ENCODE measurements at places on chromosomes 3 and 15. TPM values are rescaled to one million over a fixed set of nuclear protein-coding genes. Genes with fewer than 3 reads are reported as not detected.
A peak's percentile ranks its signal among the peaks of the same experiment; 100 is the strongest.

Gene PPP2R3A
- 1.3 TPM for total RNA-seq

Gene GABRR3
- not detected for total RNA-seq

- no peaks in the 10 kb centered on the region for H3K36me3 ChIP-seq
- no peaks in the 10 kb centered on the region for H3K4me1 ChIP-seq
- H3K27ac ChIP-seq, result no peak overlapping the region
- no peak overlapping the region for H3K4me3 ChIP-seq
- no peaks in the 10 kb centered on the region for H3K27me3 ChIP-seq
Measured at GRCh38 chr3:48413086-48413485, 16.8 kb downstream of the PLXNB1 start.

DNA sequence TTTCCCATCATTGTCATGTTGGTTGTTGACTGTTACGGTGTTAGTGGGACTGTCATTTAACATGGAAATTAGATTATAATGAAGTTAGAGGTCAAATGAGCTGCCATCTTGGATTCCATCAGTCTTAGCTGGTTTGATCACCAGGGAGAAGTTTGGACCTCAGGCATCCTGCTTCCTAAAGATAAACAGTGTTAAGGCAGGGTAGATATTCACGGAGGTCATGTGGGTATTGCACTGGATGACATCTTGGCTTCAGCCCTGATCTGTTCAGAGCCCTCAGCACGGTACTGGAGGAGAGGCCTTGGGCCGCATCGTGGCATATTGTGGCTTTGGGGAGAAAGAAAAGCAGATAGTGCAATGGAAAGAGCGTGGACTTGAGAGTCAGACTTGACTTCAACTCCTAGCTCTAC, 11.1 kb upstream of the MUC20 start:
- H3K27ac ChIP-seq, result no peak overlapping the region
- H3K4me3 ChIP-seq, result no peak overlapping the region
- H3K27me3 ChIP-seq, result no peaks in the 10 kb centered on the region
- H3K36me3 ChIP-seq, result no peaks in the 10 kb centered on the region

DNA sequence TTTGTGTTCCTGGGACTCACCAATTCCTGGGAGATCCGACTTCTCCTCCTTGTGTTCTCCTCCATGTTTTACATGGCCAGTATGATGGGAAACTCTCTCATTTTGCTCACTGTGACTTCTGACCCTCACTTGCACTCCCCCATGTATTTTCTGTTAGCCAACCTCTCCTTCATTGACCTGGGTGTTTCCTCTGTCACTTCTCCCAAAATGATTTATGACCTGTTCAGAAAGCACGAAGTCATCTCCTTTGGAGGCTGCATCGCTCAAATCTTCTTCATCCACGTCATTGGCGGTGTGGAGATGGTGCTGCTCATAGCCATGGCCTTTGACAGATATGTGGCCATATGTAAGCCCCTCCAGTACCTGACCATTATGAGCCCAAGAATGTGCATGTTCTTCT, 16.8 kb downstream of the OR4F15 start:
- H3K4me1 ChIP-seq, result no peaks in the 10 kb centered on the region
- DNase-seq, result no peak
- H3K4me3 ChIP-seq, result no peak overlapping the region
- H3K27ac ChIP-seq, result no peak overlapping the region
- no peaks in the 10 kb centered on the region for H3K36me3 ChIP-seq
- H3K27me3 ChIP-seq, result peaks cover 52% of the 10 kb centered on the region

Gene PARP15
- not detected for total RNA-seq

- H3K27ac ChIP-seq, result no peak overlapping the region
- no peaks in the 10 kb centered on the region for H3K27me3 ChIP-seq
- no peaks in the 10 kb centered on the region for H3K4me1 ChIP-seq
- DNase-seq, result no peak
- no peak overlapping the region for H3K4me3 ChIP-seq
Measured at GRCh38 chr3:111582120-111582474, 13.0 kb downstream of the ZBED2 start.

DNA sequence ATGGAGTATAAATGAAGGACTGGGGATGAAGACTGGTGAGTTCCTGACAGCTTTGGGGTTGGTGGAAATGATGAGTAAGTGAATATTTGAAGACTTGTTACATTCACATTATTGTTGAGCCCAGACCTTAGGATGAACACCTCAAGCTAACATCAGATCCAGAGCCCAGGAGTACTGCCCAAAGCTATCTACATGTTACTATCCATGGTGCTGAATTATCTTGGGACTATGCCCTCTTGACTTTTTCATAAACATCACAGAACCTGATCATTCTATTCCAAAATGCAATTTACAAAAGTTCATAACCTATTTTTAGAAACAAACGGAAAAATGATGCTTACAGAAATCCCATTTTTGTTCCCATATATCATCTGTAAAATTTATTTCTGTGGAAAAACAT, 613.3 kb downstream of the TUSC7 start:
- no peaks in the 10 kb centered on the region for H3K36me3 ChIP-seq
- H3K27ac ChIP-seq, result no peak overlapping the region
- H3K4me3 ChIP-seq, result no peak overlapping the region

DNA sequence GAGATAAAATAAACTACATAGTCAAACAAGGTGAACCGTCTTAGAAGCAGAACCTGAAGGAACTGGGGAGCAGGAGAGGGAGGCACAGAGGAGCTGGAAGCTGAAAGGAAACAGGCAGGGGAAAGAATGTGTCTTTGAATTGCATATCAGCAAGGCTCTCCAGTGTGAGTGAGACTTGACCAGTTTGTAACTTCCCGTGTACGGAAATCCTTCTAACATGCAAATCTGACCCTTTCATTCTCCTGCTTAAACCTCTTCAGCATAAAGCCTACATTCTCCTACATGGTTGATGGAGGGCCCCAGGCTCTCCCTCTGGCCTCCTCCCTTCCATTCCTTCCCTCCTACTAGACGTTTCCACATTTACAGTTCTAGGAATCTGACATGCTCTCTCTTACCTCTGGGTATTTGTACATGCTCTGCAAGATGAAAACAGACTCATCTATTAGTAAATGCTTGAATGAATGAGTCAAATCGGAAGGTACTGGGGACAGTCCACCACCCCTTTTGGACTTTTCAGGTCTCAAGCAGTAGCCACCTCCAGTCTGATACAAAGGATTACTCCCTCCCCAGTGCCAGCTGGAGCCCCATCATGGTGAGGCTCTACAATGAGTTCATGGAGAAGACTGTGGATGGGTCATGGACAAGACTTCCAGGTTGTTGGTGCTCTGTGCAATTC, 6.1 kb upstream of the SLC25A38 start:
- no peak overlapping the region for H3K27ac ChIP-seq
- H3K27me3 ChIP-seq, result peaks cover 15% of the 10 kb centered on the region
- DNase-seq, result no peak
- no peak overlapping the region for H3K4me3 ChIP-seq

Gene KLHL40
- not detected for total RNA-seq

Gene TMEM89
- 0.50 TPM for total RNA-seq

Gene GOLGB1
- 19.9 TPM for total RNA-seq

Gene RETNLB
- total RNA-seq, result not detected

DNA sequence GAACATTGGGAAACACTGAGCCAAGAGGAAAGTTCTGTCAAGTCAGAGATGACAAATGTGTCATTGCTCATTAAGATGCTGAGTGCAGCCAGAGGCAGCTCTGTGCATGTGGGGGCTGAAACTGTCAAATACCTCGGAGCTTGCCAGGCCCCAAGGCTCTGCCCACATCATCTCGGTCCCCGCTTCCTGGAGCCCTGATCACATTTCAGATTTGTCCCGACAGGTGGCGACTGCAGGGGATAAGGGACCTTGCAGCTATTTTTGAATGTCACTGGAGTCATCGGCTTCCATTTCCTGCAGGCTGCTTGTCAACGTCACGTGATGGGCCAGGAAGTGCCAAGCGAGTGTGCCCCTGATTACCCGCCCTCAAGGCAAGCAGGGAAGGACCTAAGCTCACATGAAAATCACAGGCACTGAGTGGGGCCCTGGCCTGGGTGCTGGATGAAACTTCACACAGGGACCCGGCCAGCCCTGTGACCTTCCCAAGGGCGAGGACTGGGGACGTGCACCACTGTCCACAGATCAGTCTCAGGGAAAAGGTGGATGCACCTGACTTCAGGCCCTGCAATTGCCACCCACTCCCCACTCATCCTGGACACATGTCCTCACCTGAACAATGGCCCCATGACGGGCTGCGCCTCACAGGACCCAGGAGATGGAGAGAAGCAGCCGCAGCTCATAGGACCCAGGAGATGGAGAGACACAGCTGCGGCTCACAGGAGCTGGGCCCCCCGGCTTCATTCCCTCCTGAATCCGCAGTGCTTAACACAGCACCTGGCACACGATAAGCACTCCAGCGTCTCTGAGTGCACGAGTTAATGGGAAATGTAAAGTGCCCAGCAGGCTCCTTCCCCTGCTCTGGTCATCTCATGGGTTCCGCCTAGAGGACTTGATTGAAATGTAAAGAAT, 73.4 kb downstream of the NUP210 start:
- no peaks in the 10 kb centered on the region for H3K27me3 ChIP-seq
- H3K27ac ChIP-seq, result peak overlapping the region; percentile 56
- no peak overlapping the region for H3K4me3 ChIP-seq
- peak; percentile 42 for DNase-seq
- H3K4me1 ChIP-seq, result peaks cover 8% of the 10 kb centered on the region

Gene RTP3
- not detected for total RNA-seq

Gene KBTBD8
- 1.7 TPM for total RNA-seq

Gene CDV3
- total RNA-seq, result 161 TPM

DNA sequence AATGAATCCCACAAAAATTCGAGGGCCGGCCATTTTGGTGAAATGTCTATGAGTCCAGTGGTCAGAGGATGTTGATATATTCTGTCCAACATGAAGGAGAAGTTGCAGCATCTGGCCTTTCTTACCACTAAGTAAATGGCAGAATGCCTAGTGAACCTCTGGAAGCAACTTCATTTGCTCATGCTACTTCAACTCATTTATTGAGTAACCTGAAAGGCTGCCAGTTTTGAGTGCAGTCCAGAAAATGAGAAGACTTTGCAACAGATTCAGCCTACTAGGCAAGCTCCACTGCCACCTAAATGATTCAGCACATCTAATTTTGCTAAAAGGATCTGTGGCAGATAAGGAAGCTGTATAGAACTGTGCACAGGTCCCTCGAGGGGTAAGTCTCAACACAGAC, 265.0 kb downstream of the OPA1 start:
- no peaks in the 10 kb centered on the region for H3K36me3 ChIP-seq
- no peak overlapping the region for H3K4me3 ChIP-seq
- no peak for DNase-seq
- no peak overlapping the region for H3K27ac ChIP-seq
- no peaks in the 10 kb centered on the region for H3K27me3 ChIP-seq
- peaks cover 5% of the 10 kb centered on the region for H3K4me1 ChIP-seq

- H3K4me1 ChIP-seq, result no peaks in the 10 kb centered on the region
- peaks cover 5% of the 10 kb centered on the region for H3K27me3 ChIP-seq
- no peak for DNase-seq
- no peak overlapping the region for H3K4me3 ChIP-seq
Measured at GRCh38 chr15:32107477-32108080, 77.3 kb downstream of the CHRNA7 start.

- peak; percentile 62 for DNase-seq
- no peaks in the 10 kb centered on the region for H3K36me3 ChIP-seq
- H3K4me1 ChIP-seq, result peaks cover 40% of the 10 kb centered on the region
- H3K27me3 ChIP-seq, result no peaks in the 10 kb centered on the region
- H3K4me3 ChIP-seq, result no peak overlapping the region
- H3K27ac ChIP-seq, result peak overlapping the region; percentile 80
Measured at GRCh38 chr3:150372722-150373121, 35.4 kb upstream of the TSC22D2 start.

Data from A673 (cell line).